ENCODE measurements at places on chromosomes 11 and 22. TPM values are rescaled to one million over a fixed set of nuclear protein-coding genes. Genes with fewer than 3 reads are reported as not detected.
A peak's percentile ranks its signal among the peaks of the same experiment; 100 is the strongest.

AP5B1 gene
- polyA plus RNA-seq: 10.9 TPM

OR51I1 gene
- polyA plus RNA-seq: not detected

DNA sequence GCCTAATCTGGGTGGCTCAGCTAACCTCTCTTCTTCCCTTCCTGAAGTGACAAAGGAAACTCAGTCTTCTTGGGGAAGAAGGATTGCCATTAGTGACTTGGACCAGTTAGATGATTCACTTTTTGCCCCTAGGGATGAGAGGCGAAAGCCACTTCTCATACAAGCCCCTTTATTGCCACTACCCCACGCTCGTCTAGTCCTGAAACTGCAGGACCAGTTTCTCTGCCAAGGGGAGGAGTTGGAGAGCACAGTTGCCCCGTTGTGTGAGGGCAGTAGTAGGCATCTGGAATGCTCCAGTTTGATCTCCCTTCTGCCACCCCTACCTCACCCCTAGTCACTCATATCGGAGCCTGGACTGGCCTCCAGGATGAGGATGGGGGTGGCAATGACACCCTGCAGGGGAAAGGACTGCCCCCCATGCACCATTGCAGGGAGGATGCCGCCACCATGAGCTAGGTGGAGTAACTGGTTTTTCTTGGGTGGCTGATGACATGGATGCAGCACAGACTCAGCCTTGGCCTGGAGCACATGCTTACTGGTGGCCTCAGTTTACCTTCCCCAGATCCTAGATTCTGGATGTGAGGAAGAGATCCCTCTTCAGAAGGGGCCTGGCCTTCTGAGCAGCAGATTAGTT is 14.2 kb upstream of the UVRAG start:
- DNase-seq: no peak

- no peak for DNase-seq
Measured at GRCh38 chr11:65401073-65401802, 14.8 kb downstream of the FRMD8 start.

DNA sequence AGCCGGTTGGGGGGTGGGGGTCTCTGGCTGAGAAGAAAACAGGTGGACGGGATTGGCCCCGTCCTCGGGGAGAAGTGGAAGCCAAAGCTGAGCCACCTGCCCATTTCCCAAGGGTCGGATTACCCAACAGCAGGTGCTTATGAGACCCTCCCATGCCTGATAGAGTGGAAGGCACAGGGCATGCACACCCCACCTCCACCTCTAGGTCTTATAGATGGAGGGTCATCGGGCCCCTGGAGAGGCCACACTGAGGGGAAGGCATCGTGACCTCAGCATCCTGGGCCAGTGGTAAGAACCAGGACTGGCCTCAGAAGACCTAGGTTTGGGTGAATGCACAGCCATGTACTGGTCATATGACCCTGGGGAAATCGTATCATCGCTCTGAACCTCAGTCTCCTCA is 85.9 kb downstream of the BUD13 start:
- no peak for DNase-seq

DNA sequence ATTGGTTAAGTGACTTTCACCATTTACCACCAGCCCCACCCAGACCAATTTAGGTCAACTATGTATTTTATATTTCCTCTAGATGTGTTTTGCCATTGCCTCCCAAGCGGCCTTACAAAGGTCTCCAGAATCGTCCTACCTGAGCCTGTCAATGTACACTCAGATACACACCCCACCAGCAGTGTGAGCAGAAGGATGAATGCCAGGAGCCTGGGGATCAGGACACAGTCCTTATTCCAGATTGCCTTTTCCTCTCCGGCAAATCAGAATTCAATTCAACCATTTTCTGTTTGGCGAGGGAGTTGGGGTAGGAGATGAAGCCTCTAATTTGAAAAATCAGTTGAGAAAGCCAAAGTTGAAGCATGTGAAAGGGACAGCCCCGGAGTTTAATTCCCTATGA is 35.4 kb upstream of the CRTAM start:
- no peak for DNase-seq

GRCh38 chr11:79253280-79253679 is 187.6 kb downstream of the TENM4 start:
- DNase-seq: no peak

DNA sequence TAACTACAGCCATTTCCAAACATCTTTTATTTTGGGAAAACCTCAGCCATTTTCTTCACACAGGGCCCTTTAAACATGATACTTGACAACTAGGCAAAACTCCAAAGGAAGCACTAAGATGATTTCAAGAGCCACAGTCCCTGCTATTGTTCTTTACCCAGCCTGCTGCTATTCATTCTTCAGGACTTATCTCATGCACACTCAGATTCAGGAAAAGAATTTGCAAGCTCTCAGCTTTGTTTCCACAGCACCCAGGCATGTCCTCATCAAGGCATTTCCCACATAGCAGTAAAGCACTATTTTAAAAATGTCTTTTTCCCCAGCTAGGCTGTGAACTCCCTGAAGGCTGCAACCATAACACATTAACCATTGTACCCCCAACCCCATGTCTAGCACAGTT is 609.3 kb upstream of the CCDC90B start:
- peak; percentile 5 for DNase-seq
